ENCODE measurements at places on chromosomes 3 and 15.

- no peak for DNase-seq
These were observed 149.4 kb downstream of the LRRK1 start for GRCh38 chr15:101068523-101068960.

GRCh38 chr15:83323296-83323711, 38.8 kb upstream of the BNC1 start:
- peak; percentile 57 for DNase-seq

GRCh38 chr15:69509131-69509530, 56.5 kb downstream of the RPLP1 start:
- no peak for DNase-seq

- no peak for DNase-seq
These were observed 18.7 kb upstream of the RTP2 start for GRCh38 chr3:187721055-187721454.

DNA sequence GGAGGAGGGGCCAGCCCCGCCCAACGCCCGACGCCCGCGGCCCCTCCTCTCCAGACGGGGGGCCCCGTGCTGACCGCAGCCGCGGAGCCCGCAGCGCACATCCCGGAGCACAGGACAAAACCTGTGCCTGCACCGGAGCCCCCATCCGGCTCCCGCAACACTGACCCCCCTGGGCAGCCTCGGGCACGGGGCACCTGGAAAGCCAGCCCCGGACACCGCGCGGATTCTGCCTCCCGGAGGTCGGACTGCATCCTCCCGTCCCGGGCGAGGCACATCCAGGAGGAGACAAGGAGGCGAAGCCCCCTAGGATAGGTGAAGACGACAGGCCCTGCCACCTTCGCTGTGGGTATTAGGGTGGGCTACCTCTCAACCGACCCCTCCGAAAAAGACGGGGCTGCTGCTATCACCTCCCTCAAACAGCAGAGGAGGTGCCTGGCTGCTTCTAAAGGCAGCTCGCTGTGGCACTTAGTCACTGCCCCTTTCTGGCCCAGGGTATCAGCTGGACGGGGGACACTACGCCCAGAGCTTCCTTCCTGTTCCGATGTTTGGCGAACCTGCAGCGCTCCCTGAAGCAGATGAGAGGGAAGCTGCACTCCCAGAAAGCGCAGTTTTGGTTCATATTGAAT, 10.6 kb downstream of the XXYLT1 start:
- peak; percentile 89 for DNase-seq

All from right kidney (tissue), 9 donors.